ENCODE measurements at places on chromosomes 6 and 20.
A peak's percentile ranks its signal among the peaks of the same experiment; 100 is the strongest.

- DNase-seq = no peak
Observed at GRCh38 chr6:28206928-28207509, 18.1 kb upstream of the ZSCAN9 start.

DNA sequence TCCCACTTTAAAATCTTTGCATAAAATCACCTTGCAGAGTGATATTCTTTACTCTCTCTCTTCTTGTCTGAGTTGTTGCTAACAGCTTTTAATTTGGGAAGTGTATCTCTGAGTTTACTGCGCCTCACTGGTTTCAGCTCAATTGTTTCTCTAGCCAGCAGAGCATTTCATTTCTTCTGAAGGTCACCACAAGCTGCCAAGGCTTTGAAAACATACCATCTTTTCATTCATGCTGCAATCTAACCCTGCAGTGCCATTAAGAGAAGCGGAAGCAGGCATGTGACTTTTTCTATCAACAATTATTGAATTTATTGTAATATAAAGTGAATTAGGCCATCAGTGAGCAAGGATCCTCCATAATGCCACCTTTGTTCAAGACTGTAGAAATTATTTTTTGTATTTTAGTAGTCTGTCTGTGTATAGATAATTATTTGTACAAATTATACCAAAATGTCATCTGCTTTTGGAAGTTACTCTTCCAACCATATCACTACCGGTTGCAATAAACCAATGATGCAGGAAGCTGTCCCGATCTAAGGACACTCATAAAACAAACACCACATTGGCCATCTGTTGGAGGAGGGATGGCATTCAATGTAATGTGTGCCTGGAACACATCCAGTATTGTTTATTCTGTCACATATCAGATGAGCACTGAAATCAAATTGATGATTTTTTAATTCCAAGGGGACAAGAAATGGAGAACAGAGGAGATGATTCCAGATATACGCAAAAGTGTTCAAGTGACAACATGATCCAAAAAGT, 26.8 kb downstream of the HS3ST5 start:
- no peak for DNase-seq

GRCh38 chr6:167151648-167152047, 6.1 kb downstream of the GPR31 start:
- DNase-seq = no peak

DNA sequence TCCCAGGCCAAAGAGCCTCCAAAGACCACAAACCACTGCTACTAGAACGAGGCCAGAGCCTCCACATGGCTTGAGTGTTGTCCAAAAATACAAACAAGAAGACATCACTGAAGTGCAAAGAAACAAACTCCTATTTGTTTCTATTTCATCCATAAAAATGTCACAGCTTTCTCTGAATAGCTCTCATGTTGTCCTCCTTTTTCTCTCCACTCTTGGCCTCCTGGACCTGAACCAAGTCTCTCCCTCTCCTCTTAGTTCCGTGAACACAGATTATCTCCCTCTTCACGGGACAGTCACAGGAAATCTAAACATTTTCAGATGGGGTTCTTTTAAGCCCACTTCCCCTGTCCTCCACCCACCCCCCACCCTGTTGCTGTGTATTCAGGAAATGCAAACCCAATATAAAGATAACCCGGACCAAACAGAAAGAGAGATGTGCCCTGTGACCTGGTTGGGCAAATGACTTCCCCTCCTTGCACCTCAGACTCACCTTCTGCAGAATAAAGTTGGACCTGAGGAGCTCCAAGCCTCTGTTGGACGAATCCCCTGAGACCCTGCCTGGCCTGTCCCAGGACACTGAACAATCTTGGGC, 75.8 kb upstream of the MRPS10 start:
- no peak for DNase-seq

- no peak for DNase-seq
Observed at GRCh38 chr20:12327205-12327604, 409.5 kb downstream of the BTBD3 start.

GRCh38 chr20:41027872-41028358, 707 bp upstream of the TOP1 start:
- DNase-seq = no peak

GRCh38 chr20:8021541-8022269, 2.1 kb upstream of the TMX4 start:
- no peak for DNase-seq

GRCh38 chr20:24531631-24532419, 62.4 kb downstream of the SYNDIG1 start:
- no peak for DNase-seq

DNA sequence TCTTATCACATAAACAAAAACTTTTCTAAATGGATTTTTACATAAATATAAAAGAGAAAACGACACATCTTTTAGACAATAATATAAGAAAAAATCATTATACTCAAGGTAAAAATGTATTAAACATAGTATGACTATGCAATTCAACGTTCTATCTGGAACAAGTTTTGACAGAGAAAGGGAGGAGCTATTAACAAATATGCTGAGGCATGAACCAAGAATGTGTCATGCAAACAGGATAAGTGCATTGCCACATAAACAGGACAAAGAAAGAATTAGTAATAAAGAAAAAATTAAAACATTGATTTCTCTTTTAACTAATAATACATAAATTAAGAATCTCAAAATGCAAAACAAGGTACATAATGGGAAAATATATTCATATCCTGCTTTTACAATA, 1353.4 kb upstream of the GJE1 start:
- DNase-seq = no peak

DNA sequence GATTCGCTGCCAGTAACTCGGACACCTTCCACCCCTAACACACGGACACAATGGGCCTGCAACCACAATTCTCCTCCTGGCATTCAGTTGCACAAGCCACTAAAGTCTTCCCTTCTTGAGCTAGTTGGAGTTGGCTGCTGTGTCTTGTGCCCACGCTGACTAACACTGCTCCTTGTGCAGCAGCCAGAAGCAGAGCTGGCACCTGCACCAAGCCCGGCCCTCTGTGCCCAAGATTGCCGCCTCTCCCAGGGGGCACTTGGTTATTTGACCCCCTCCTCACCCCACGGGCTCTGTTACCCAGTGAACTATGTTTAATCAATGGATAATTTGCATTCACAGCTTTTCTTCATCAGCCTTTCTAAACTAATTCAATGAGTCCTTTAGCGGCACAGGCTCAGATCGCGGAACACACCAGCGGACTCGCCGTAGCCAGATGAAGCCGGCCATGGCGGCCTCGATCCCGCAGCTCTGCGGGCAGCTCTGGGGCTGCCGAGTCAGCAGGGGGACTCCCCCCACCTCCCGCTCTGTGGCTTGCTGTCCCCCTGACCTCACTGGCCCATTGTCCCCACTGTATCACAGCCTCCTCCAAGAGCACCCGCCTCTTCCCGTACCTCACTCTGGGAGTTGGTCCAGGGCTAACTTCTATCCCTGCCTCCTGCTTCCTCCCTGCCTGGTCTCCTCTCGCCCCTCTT, 94.8 kb upstream of the AFDN start:
- DNase-seq = no peak

- peak; percentile 9 for DNase-seq
Observed at GRCh38 chr20:3889489-3890397, 556 bp downstream of the PANK2 start.

DNA sequence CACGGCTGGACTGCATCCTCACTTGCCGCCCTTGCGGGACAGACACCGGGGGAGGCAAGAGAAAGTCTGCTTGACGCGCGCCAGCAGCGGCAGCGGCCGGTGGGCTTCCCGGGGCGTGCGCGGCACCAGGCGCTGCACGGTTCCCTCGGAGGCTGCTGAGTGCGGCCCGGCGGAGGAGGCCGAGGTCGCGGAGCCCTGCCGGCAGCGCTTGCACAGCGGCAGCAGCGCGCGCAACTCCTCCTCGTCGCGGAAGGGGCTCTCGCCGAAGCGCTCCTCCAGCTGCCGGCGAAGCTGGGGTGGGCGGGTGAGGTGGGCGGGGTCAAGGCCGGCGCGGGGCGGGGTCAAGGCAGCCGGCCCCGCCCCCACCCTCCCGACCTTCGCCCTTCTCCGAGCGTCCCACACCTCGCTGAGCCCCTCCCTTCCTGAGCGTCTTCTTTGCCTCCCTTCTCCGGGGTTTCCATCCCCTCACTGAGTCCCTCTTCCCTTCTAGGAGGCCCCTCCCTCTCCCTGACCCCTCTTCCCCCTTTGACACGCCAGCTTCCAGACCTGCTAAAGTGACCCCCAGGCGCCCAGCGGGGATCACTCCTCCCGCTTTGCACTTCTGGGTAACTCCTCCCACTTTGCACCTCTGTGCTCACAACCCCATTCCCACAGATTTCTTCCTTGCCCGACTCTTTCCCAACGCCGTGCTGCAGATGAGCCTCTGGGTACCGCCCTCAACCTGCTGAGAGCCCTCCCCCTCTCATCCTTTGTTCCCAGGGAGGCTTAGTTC, 8.8 kb downstream of the DUSP15 start:
- DNase-seq = peak; percentile 47

- DNase-seq = no peak
Observed at GRCh38 chr6:157865249-157865648, 42.2 kb downstream of the SNX9 start.

- no peak for DNase-seq
Observed at GRCh38 chr6:130041594-130041993, 23.2 kb downstream of the L3MBTL3 start.

DNA sequence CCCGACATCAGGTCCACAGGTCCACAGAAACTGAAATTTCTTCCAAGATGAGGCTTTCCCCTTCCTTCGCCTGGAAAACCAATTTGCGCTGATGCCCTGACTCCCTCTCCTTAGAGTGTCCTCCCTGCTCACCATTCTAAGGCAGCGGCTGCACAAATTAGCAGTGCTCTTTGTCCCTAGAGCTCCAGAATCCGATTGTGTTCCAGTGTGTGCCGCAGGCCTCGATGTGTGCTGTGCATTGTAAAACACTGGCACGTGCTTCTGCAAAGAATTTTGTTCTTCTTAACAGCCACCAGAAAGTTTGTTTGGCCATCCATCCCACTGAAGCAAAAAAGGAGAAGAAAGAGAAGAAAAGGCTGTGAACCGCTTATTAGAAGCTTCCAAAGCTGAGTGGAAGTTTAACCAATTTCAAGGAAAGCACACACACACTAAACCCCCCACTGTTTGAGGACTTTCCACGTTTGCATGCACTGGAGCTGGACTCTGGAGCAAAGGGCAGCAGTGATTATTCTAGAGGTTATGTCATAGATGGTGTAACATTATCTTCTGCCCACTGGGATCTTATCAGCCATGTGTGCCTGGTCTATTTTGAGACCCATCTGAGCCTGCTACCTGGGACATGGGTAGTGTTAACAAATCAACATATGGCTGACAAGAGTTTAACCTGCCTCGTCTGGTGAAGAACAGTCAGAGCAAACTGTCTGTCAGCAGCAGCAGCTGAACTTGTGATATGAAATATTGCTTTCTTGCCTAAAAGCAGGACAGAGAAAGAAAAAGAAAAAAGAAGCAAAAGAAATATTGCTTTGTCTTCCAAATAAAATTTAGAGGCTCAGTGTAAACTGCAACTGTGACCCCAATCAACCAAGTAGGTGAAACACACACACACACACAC, 64.9 kb upstream of the RREB1 start:
- no peak for DNase-seq

GRCh38 chr20:1894471-1894950, 696 bp upstream of the SIRPA start:
- no peak for DNase-seq

- no peak for DNase-seq
Observed at GRCh38 chr6:12275107-12275506, 15.1 kb upstream of the EDN1 start.

DNA sequence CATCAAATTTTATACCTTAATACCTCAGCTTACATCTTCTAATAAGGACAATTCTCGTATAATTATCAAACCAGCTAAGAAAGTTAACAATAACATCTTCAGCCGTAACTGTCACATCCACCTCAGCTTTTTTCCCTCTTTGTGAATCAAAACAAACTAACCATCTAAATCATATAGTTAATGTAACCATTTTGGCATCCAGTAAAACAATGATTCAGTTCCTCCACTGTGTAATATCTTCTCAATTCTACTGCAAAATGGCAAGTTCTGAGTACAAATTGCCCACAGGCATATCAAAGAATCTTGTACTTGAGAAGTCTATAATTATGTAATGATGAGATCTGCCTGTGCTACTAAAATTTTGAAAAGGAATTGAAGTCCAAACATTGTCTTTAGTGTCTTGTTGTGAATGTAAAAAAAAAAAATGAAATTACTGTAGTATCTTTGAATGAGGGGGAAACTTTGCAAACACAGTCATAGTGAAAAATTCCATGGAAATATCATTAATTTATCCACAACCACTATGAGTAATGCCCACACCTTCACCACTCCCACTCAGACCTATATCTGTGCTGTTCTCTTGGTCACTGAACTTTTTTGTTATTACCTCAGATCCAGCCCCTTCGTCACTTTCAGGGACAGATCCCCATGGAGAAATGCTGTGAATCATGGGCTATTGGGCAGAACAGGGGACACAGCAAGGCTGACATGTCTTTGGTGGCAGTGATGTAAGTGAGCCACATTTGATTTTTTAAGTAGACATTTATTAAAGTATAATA, 178.6 kb upstream of the RAB32 start:
- no peak for DNase-seq

GRCh38 chr6:91240878-91241603, 654.2 kb upstream of the MAP3K7 start:
- DNase-seq = no peak

DNA sequence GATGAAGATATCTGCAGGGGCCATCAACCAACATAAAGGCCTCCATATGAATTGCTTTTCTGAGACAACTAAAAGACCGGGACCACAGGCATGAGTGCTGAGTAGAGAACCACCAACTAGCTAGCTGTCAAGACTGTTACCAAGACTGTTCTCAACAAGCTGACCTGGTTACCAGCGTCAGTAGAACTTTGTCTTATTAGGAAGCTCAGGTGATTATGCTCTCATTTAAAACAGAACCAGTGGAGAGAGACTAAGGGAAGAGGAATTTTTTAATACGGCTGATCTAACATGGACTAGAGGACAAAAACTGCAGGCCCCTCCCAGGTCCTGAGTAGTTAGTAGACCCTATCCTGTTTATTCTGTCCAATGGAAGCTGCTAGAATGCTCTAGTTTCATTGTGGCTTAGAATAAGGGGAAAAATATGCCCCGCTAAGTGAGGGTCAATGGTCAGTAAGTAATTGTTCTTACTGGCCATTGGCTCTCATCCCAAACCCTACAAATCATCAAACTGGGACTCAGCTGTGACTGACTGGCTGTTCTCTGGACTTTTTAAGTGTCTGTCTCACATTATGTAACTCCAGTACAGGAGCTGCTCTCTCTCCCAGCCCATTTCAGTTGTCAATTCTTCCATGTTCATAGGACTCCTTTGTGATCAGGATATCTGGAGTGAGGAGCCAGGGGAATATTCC, 3.8 kb upstream of the DYNLRB1 start:
- DNase-seq = no peak

- DNase-seq = no peak
Observed at GRCh38 chr20:62840244-62841197, 21.1 kb downstream of the TCFL5 start.

GRCh38 chr6:145096846-145097245, 638.5 kb downstream of the EPM2A start:
- no peak for DNase-seq

GRCh38 chr6:43979525-43979924, 147.7 kb downstream of the MRPL14 start:
- no peak for DNase-seq
